ENCODE measurements at places on chromosomes 11 and 22. TPM values are rescaled to one million over a fixed set of nuclear protein-coding genes. Genes with fewer than 3 reads are reported as not detected.

ACTN3 gene
- not detected for total RNA-seq

CELSR1 gene
- 1.1 TPM for total RNA-seq

DNA sequence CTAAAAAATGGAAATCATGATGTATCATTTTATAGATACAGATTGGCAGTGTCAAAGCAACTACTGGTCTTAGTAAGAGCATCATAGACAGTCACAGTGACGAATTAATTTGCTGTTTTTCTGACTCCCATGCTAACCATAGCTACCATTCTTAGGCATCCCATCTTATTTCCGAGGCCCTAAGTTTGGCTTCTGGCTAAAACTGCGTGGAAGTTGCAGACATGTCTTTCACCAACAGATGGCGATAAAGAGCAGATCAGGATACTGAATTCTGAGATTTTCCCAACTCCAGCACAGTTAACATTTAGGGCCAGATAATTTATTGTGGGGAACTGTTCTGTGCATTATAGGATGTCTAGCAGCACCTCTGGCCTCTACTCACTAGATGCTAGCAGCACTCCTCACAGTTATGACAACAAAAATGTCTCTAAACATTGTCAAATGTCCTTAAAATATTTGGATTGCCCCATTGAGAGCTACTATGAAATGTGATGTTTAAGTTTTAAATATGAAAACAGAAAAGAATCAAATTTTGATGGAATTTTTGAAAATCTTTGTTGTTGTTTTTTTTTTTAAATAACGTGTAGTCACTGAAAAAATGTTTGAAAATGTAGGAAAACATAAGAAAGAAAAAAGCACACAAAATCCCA lies 16.3 kb downstream of the OR2AG2 start:
- no peak for DNase-seq

KRTAP5-2 gene
- total RNA-seq, result not detected

- no peak for DNase-seq
Observed at GRCh38 chr11:32436751-32437494, 1.6 kb upstream of the WT1 start.

DNA sequence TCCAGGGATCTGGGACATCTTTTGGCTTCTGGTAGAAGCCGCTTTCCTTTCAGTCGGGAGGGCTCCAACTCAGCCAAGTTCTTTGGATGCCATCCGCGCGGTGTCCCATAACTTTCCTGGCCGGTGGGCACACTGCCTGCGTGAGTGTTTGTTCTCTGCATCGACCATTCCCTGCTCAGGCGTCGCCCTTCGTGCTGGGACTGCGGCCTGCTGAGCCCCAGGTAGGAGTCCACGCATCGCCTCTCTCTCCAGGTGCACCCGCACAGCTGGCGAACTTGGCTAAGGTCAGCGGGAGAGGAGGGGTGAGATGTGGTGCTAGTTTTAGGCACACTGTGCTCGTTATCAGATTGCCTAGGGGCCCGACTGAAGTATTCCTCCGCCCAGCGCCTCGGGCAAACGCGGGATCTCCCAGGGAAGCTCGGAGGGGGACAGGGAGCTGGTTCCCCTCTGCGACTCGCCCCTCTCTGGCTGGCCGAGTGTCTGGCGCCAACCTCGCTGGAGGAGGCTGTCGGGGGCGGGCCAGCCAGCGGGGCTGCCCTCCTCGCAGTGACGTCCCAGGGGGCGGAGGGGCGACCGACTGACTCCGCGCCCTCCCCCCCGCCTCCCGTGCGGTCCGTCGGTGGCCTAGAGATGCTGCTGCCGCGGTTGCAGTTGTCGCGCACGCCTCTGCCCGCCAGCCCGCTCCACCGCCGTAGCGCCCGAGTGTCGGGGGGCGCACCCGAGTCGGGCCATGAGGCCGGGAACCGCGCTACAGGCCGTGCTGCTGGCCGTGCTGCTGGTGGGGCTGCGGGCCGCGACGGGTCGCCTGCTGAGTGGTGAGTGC lies at the start of gene LAYN:
LAYN (plus strand) TSS at position 607 of the 823 bp plus-strand sequence; CDS start at position 731, 124 bp downstream.
- peak; percentile 78 for DNase-seq

CYP2D6 gene
- total RNA-seq, result not detected

- DNase-seq, result peak; percentile 98
Observed at GRCh38 chr11:33692013-33692504, 8.6 kb downstream of the C11orf91 start.

DNA sequence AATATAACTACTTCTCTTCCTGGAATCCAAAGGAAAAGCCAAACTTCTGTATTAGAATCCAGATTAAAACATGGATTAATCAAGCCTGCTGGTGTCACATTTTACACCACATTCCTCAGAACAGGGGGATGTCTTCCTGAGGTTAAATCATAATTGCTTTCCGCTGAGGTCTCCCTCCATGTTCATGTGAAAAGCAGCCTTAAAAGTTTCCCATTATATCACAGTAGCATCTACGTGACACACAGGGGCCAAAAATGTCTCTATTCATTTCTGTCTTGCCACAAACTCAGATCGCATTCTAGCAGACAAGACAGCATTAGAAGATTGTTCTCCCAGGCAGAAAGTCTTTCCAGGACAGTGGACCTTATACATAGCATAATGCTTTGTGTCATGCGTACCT lies 788.7 kb downstream of the OPCML start:
- DNase-seq, result no peak

GRCh38 chr11:2558861-2559526 lies 114.2 kb downstream of the KCNQ1 start:
- DNase-seq, result no peak

HSD17B12 gene
- 96.9 TPM for total RNA-seq

MPPED2 gene
- total RNA-seq, result not detected

- DNase-seq, result no peak
Observed at GRCh38 chr11:9459667-9460321, 1.0 kb upstream of the ZNF143 start.

DNA sequence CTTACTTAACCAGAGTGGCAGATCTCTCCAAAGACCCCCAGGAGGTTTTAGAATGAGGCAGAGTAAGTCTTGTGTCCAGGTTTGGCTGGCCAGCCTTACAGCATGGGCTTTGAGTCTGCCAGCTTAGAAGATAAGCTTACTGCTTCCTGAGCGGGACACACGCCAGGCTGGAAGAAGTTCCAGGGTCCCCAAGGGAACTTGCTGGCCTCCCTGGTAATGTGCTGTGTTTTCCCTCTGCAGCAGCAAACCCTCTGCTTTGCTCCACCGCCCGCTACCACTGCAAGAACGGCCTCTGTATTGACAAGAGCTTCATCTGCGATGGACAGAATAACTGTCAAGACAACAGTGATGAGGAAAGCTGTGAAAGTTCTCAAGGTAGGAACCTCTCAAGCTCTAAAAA lies 154.2 kb downstream of the LDLRAD3 start:
- no peak for DNase-seq

GRCh38 chr11:11440144-11440543 lies 87.1 kb upstream of the CSNK2A3 start:
- DNase-seq, result no peak

DNA sequence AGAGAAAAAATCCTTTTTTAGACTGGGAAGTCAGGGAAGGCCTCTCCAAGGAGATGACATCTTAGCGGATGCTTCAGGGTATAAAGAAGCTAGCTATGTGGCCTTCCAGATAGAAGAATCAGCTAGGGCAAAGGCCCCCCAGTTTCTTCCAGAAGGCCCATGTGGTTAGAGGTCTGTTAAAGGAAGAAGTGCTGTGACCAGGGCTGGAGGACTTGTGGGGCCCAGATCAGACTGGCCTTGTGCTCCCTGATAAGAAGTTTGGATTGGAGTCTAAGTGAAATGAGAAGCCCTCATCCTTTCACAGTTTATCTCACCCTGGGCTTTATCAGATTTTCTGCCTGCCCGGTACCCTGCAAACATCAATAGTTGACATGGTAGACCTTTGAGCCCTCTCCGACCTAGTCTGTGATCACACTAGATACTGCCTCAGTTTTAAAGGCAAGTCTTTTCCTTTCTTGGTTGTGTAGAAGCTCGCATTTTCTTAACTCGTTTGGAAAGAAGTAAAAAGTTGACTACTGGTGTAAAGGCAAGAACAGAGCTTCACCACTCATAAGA lies 7.8 kb downstream of the AMPD3 start:
- DNase-seq, result no peak

GRCh38 chr22:30304495-30305244 lies 15.4 kb upstream of the CASTOR1 start:
- no peak for DNase-seq

DNA sequence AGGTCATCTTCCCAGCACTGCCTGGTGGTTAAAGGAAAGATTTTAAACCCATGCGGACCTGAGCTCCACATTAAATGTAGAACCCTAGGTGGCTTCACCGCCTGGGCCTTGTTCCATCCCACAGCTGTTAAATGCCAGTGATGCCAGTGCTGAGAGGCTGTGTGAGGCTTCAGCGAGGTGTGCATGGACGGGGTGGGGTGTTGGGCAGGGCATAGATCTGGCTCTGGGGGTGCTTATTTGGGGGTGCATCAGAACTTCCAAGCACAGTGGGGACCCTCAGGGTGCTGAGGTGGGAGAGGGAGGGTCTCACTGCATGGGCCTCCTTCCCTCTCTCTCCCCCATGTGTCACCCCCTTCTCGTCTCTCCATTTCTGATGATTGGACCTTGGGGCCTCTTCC lies 90.1 kb upstream of the B3GAT1 start:
- no peak for DNase-seq

- DNase-seq, result no peak
Observed at GRCh38 chr11:58046231-58046630, 15.5 kb downstream of the OR6Q1 start.

OR51T1 gene
- total RNA-seq, result not detected

GRCh38 chr11:8082391-8083087 lies 1.5 kb downstream of the TUB start:
- DNase-seq, result no peak

GNAZ gene
- 68.9 TPM for total RNA-seq

MUC5AC gene
- total RNA-seq, result not detected

GRCh38 chr22:31292236-31292989 lies at the start of gene PIK3IP1:
Gene PIK3IP1 (minus strand): TSS chr22:31292488. CDS start chr22:31292344, 144 bp downstream.
- DNase-seq, result peak; percentile 65

DNA sequence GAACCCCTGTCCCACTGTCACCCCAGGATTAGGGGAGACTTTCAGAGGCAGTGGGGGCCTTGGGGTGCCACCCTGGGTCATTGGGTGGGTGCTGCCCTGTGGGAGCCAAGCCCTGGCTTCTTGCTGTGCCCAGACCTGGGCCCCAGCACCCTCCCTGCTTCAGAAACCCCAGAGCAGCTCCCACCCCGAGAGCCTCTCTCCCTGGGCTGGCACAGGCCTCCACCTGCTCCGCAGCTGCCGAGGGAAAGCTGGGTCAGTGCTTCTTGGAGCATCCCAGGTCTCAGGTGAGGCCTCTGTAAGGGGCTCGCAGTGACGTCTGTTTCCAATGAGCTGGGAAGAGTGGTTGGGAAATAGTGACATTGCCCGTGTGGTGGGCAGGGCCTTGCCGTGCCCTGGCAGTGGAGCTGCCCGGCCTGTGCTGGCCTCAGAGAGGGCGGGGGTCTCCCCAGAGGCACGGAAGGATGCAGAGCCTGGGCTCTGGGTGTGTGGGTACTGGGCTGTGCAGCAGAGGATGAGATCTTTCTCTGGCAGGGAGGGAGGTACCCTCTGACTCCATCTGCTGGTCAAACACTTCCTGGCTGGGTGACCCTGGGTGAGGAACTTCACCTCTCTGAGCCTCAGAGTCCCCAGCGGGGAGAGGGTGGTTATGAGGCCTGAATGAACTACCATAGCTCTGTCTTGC lies 23.0 kb downstream of the C22orf23 start:
- DNase-seq, result no peak

- no peak for DNase-seq
Observed at GRCh38 chr11:102985850-102986249, 30.3 kb upstream of the MMP13 start.

DNA sequence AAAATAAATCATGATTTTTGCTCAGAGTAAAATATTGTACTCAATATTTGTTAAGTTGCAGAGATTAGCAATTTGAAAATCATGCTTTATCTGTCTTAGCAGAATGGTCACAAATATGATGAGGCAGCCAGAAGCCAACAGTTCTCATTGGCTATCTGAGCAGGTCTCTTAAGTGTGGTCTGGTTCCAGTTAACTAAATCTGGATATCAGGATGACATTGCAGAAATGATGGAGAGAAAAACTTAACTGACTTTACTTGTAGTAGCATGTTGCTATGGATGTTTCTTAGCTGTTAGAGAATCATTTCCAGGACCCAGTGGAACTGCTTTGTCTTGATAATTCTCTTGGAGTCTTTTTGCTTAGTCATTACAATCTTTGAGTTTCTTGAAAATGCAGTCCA lies 1070.3 kb downstream of the JRKL start:
- no peak for DNase-seq

- DNase-seq, result no peak
Observed at GRCh38 chr11:117706322-117706814, 90.6 kb downstream of the DSCAML1 start.

GRCh38 chr11:60972182-60973030 lies 926 bp downstream of the CD6 start:
- DNase-seq, result no peak

- DNase-seq, result no peak
Observed at GRCh38 chr11:119974467-119974866, 163.4 kb downstream of the TRIM29 start.

DNA sequence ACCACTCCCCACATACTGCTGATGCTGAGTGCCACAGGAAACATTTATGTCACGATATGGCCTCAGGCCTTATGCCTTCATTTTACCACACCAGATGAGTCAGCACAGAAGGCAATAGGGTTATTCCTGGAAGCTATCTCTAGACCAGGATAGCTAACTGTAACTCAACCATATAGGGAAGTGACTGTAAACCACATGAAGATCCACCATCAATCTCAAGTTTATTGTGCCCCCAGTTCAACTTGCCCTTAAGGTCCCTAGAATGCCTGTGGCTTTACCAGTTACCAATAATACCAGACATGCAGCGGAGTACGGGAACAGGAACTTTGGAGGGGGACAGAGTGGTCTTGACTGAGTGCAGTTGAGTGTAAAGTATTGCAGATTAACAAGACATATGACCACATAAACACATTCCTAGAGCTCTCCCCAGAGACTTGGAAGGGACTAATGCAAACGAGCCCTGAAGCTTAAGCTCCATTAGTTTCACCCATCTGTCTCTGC lies 180.9 kb downstream of the KIF18A start:
- DNase-seq, result no peak

DNA sequence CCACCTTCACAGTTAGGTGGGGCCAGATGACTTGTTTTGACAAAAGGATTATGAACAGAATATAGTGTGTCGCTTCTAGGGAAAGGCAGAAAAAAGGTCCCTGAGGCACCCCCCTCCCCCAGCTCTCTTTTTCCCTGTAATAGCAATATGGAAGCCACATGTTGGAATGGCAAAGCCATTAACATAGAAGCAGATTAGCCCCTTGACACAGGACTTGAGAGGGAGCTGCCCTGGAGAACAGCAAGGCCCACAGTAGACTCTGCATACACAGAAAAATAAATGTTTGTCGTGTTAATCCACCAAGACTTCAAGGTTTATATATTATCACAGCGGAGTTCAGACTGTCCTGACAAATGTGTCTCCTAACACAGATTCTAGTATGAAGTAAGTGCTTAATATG lies 1222.9 kb downstream of the LRRC4C start:
- DNase-seq, result no peak

DNA sequence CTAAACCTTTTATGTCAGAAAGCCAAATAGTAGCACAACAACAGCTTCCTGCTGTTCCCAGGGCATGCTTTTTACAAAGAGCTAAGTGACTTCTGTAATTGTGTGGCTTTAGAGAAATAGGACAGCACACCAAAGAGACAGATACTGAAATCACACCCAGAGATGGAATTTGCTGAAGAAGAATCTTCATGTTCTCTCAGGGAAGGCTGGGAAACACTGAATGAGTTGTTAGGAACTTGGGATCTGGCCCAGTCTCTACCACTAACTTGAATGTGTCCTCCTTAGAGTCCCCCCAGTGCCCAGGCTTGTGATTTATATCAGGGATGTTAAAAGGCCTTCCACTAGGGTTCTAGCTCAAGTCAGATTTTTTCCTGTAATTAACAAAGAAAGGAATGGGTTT lies 175.2 kb downstream of the DBX1 start:
- DNase-seq, result no peak

- no peak for DNase-seq
Observed at GRCh38 chr11:39641751-39642150, 1817.7 kb downstream of the LRRC4C start.
